ENCODE measurements at places on chromosomes 5 and 9.

DNA sequence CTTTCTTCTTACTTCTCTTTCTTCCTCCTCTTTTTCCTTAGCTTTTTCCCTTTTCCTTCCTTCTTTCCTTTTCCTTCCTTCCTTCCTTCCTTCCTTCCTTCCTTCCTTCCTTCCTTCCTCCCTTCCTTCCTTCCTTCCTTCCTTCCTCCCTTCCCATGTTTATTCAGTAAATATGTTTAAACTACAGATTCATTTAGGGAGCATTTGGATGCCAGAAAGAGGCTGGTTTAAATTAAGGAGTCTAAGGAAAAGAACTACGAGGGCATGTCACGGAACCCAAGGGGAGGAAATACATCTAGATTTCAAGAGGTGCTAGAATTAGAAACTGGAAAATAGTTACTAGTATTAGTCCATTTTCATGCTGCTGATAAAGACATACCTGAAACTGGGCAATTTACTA lies 320.0 kb upstream of the ARRDC3 start:
- ATAC-seq, result no peak

DNA sequence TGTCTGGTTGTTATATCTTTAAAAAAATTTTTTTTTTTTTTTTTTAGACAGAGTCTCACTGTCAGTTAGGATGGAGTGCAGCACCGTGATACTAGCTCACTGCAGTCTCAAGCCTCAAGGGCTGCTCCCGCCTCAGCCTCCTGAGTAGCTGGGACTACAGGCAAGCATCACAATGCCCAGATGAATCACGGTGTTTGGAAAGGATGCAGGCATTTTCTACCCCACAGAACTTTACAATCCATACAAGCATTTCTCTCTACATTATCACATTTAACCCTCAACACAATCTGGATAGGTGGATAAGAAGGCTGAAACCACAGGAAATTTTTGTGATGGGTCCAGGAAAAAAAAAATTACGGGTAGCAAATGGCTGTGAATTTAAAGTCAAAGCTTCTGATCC lies 5.8 kb upstream of the PCA3 start:
- ATAC-seq, result no peak

DNA sequence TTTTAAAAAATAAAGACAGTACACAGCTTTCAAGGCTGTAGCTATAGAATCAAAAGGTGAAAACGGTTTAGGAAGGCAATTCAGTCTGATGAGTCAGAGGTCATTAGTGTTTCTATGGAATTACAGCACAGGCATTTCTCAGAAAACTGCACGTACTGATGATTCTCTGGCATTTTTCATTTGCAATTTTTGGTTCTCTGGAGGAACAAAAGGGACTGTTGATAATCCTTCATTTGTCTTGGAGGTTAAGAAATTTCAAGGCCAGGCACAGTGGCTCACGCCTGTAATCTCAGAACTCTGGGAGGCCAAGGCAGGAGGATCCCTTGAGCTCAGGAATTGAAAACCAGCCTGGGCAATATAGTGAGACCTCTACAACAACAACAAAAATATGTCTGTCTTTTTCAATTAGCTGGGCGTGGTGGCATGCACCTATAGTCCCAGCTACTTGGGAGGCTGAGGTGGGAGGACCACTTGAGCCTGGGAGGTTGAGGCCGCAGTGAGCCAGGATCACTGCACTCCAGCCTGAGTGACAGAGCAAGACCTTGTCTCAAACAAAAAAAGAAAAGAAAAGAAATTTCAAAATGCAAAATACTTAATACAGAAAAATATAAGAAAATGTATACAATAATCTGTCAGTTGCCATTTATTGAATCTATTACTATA lies 27.3 kb downstream of the NR6A1 start:
- no peak for ATAC-seq

DNA sequence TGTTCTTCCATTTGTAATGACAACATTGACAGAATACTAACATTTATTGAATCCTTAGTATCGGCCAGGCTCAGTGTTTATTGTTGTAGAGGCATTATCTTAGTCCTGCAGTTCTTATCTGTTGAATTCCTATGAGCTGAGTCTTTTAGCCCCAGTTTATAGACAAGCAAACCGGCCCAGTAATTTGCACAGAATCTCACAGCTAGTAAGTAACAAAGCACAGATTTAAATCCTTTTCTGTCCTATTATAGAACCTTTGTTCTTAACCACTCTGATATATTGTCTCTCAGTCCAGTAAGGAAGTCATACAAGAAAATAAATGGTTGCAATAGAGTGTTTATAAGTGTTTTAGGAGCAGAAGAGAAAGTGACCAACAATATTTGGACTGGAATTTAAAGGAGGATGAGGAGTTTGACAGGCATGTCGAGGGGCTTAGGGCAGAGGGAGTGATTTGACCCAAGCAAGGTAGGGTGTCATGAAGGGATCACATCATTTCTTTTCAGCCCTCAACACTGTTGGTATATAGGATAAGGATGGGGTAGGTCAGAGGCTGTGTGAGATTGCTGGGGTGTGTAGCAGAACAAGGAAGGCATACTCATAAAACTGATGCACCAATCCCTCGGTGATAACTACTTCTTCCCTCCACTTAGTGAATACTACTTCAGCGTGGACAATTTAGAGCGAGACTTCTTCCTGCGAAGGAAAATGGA lies 39.5 kb downstream of the LARP1 start:
- no peak for ATAC-seq

DNA sequence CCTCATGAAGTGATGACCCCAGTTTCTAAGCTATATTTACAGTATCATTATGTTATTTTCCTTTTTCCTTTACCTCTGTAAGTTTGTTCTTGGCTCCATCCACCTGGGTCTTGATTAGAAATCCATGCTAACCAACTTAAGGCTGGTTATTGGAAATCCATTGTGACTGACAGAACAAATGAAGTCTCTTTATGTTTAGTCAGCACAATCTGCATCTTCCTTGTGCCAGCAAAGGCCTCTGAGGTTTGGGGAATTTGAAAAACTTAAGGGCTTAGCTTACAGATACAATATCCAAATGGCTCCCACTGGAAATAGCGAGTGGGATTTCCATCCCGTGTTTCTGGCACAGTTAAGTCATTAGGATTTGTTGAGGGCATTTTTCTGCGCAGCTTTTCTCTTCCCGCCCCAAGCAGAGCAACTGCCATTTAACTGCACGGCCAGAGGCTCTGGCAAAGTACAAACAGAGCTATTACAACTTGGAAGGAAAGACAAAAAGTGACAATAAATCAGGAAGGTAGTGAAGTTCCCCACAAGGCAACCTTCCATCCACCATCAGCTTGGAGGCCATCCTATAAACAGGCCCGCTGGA lies 64.2 kb downstream of the DCP2 start:
- ATAC-seq, result no peak

DNA sequence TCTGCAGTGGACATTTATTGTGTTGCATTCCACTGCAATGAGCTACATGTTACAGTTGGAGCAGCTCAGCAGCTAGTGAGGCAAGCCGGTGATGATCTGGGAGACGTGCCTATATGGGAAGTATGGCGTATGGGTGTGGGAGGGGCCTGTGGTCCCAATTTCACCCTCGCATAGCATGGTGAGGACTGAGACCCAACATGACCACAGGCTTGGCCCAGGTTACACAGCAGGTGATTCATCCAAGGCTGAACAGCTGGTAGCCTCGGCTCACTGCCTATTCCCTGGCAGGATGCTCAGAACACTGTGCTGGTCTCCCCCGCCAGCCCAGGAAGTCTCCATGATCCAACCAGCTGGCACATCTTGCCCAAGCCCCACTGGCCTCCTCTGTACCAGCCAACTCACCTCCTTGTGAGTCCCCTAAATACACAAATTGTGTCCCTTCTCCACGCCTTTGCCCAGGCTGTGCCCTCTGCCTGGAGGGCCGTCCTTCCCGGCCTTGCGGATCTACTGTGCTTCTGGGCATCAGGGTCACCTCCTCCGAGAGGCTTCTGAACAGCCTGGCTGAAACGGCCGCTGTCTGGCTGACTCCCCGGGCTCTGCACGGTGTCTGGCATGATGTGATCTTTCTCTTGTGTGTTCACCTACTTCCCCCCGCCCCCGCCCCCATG lies 81.4 kb downstream of the NSUN2 start:
- ATAC-seq, result no peak

- no peak for ATAC-seq
Measured at GRCh38 chr5:165157219-165157618, 1651.8 kb downstream of the MAT2B start.

- no peak for ATAC-seq
Measured at GRCh38 chr9:116175614-116176013, 22.0 kb downstream of the PAPPA start.

DNA sequence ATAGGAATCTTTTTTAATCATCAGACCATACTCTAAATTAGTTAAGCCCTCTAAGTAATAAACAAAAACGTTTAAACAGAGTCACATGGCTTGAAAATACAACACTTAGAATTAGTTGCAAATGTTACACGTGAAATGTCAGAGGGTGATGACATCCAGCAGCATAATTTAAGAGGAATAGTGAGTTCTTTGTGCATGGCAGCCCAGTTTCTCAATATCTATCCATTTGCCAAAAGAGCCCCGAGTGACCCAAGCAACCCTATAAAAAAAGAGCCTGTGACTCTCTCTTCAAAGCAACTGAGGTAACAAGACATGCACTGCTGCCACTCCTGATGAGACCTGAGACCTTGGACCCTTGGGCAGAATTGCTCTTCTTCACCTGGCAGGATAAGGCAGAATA lies 96.9 kb upstream of the RASA1 start:
- no peak for ATAC-seq

DNA sequence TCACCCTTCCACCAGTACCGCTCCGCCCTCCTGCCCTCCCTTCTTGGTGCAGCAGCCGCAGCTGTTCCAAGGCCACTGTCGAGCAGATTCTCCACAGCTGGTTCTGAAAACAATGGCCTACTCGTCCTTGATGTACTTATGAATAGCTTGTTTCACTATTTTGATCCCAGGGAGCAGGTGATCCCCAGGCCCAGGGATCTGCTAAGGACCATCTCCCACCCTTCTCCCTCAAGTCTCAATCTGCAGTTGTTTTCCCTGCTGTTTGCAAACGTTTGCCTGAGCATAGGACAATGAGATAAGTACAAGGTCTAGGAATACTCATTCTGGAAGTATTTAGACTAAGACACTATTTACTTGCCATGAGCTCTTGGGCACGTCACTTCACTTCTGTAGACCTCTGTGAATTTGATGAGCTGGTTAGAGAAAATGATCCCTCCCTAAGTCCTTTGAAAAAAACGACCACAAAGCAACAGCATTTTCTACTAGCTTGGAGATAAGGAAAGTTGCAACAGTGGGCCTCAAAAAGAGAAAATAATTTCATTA lies 1.8 kb downstream of the LURAP1L start:
- no peak for ATAC-seq

DNA sequence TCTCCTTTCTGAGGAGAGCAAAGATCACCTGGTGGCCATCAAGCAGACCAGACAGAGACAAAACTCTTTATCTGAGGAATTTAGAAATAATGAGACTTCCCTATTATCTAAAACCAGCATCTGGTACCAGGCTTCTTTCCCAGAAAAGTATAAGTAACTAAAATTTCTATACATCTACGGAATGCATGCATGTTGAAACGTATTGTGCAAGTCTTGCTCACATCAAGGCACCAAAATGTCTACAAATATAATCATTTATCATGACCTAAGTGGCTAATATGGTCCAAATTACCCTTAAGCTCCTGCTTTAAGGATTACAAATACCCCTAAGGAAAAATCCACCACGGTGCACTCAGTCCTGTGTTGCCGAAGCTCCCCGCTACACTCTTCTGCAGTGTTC lies 286.3 kb downstream of the CDH18 start:
- no peak for ATAC-seq

DNA sequence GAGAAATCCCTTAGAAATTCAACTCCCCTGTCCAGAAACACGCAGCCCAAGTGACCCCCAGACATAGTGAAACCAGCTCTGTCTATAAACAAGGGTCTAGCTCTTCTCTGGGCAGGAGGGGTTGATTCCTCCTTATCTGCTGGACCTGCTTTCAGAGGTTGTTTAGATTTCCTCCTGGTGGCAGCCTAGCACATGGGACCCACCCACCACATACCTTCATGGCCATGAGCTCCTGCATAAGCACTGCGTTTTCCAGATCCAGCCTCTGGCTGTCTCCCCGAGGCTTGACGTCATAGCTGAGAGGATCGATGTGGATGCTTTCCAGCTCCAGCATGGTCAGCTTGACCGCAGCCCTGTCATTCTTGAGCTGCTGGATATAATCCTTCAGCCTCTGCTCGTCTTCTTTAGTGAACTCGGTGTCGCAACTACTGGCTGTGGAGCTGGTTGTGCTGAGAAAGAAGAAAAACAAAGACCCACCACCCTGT lies 77.0 kb downstream of the DCP2 start:
- ATAC-seq, result no peak

- no peak for ATAC-seq
Measured at GRCh38 chr9:11086561-11086960, 473.8 kb upstream of the PTPRD start.

GRCh38 chr9:137117269-137117731 lies 2.8 kb upstream of the DPP7 start:
- ATAC-seq, result no peak

DNA sequence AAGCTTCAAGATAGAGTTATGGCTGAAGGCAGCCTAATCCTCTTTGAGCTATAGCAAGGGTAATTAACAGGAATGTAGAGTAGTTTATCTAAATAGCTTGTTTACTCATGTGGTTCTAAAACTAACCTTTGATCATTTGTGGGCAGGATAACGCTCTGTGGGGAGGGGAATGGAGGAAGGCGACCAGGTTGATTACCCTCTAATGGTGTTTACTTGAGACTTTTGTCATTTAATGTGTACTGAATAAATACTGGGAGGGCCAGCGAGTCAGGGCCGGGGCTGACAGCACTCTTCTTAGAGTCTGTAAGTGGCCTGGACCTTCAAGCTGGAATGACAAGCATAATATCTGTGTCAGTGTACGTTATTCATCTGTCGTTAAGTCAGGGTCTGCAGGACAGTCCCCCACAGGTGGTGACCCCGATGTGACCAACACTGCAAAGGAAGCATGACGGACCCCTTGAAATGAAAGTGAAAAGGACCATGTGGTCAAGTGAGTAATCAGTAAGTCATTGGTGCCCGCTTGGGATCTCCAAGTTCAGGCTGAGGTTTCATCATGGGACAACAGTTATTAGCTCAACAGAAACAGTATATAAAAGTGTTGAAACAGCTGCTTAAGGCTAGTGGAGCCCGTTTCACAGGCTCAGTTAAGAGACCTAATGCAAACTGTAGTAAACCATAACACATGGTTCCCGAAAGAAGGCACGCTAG lies 162.6 kb downstream of the CPLANE1 start:
- no peak for ATAC-seq

- ATAC-seq, result no peak
Measured at GRCh38 chr5:107157809-107158208, 512.9 kb downstream of the EFNA5 start.

- no peak for ATAC-seq
Measured at GRCh38 chr5:176902911-176903664, 3.9 kb upstream of the HK3 start.

Data from esophagus mucosa (tissue), 1 donor.